Stimulated activated CD4-positive, alpha-beta T cell treated with anti-CD3 and anti-CD28 coated beads, Interleukin-4, amount 100 ng/mL, for 1 hour (primary cell): ENCODE measurements at places on chromosomes 7 and 10.

- DNase-seq, result no peak
These were observed 143.0 kb downstream of the RPS24 start for GRCh38 chr10:78176320-78177317.

- DNase-seq, result no peak
These were observed 9.7 kb upstream of the EDRF1 start for GRCh38 chr10:125709553-125710474.

DNA sequence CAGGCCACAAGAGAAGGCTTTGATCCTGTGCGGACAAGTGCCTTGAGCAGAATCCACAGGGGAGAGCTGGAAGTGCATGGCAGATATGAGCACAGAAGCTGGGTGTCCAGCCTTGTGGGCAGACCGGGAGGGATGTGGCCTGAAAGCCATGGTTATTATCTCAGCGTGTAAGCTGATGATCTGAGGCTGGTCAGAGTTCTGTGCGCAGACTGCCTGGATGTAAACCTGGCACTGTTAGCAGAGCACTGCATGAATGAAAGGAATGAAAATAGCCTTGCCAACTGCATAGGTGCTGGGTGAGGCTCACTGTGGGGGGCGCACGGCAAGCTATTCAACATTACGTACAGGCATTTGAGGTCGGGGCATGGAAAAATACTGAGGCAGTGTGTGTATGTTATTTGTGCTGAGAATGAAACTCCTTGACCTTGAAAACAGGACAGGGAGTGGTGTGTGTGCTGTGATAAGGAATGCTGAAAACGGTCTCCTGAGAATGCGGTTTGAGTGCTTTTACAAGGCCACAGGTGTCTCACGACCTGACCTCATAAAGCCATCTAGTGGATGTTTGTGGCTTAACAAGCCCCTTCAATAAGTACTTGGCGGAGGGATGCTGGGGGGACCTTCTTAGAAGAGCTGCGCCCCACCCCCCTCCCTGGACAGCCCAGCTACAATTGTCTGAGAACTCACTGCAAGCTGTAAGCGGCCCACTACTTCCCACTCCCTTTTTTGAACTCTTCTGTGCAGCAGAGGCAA lies 18.7 kb downstream of the AKR1C1 start:
- no peak for DNase-seq

GRCh38 chr10:271722-272121 lies 136.5 kb downstream of the ZMYND11 start:
- DNase-seq, result no peak

GRCh38 chr10:113169853-113170460 lies 219.9 kb downstream of the TCF7L2 start:
- no peak for DNase-seq

GRCh38 chr7:41872966-41873365 lies 170.1 kb upstream of the INHBA start:
- DNase-seq, result no peak

DNA sequence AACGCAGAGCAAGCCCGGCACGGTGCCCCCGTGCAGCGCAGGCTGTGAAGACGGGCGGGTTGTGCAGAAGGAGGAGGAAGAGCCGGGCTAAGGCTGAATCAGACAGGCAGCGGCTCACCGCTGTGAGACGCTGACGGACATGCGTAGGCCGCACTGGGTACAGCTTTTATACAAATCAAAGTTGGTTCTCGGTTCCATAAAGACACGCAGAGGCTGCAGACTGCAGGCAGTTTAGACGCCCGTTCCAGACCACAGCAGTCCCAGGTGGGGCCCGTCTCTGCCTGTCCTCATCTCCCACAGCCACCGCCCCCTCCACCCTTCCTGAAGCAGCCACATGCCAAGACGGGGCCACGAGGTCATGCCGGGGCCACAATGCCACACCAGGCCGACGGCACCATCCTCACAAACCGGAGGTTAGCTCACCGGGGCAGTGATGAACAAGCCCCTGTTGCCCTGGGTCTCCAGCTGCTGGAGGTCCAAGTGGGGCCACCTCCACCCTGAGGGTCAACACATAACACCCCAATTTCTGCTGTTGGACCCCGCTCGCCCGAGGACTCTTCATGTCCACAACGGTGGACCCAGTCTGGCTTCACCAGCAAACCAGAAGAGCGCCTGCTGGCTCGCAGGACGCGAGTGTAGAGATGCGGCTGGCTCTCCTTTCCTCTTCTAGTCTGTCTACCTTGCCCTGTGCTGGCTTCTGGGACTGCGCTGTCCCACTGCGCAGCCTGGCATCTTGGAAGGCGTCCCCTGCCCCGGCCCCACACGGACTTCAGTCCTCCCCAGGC lies 227.2 kb downstream of the ELFN1 start:
- DNase-seq, result no peak

GRCh38 chr10:12255048-12255447 lies 59.1 kb downstream of the CDC123 start:
- no peak for DNase-seq

DNA sequence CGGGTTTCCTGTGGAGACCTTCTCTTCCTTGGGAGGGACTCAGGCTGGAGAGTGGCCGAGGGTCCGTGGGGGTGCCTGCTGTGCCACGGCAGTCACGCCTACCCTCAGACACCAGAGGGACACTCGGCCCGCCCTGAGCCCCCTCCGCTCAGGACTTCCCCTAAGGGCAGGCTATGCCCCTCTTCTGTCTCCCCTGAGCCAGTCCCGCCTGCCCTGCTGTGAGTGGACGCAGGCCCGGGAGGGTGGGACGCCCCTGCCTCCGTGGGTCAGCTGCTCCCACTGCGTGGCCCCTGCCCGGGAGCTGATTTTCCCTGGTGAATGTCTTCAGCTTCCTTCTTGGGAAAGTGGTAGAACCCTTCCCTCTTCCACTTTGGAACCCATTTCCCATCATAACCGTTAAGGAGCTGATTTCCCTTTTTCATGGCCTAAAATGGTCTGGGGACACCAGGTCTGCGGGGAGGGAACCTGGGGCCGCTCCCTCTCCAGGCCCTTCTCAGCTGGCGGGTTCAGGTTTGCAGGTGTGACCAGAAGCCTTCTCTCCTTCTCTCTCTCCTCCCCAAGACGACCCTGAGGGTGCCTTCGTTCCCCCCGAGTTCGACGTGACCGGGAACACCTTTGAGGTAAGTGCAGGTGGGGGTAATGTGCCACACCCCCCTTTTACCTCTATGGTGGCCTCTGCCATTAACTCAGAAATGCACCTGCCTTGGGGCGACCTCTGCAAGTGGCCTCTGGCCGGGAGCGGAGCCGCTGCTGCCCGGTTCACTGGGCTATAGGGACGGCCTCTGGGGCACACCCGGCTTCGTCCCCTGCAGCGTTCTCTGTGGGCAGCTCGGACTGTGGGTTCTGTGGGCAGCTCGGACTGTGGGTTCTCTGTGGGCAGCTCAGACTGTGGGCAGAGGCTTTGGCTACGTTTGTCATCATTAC lies 7.9 kb downstream of the KNDC1 start:
- DNase-seq, result no peak

DNA sequence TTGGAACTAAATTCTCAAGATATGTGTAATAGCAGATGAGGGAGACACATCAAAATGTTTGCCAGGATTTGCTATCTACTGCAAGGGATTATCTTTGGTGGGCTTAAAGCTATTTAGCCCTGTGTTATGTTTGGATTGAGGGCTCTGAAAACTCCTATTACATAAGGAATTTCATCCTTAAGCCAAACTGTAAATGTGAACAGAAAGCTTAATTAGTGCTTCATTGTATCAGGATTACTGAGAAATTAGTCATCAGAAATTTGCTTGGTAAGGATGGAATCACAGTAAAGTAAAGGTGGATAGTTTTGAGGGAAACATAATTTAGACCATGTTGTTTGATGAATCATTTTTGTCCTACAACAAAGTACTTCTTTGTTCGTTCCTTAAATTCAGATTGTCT lies 8.3 kb downstream of the ANKRD7 start:
- no peak for DNase-seq

DNA sequence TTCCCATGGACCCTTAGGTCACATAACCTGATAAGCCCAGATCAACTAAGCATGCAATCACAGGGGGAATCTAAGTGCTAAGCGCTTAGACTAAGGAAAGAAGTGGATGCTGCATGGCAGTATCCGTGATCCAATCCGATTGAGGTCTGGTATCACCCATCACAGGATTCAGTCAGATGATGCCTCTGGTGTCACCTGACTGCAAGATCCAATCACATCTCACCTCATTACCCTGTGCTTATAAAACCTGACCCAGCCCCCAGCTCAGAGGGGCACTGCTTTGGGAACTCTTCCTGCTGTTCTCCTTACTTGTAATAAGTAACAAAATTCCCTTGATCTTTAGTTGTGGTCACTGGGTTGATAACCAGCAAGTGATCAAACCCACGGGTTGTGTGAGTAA lies 84.7 kb upstream of the TMEM168 start:
- DNase-seq, result no peak

GRCh38 chr7:149525280-149525679 lies 27.7 kb upstream of the ZNF746 start:
- no peak for DNase-seq

DNA sequence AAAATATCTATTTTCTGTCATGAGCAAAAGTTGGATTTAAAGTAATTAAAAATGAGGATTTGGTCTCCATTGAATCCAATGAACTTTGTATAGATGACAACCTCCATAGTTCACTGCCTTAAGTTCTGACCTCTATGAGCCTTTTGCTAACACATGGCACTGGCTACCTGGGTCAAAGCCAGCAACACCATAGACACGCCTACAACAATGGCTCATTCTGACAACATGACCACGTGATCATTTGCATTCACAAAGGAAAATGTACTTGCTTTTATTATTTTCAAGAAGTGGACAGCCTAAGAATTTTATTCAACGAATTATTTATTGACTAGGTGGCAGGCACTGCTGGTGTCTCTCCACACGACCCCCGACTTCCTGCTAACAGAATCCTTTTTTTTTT lies 90.6 kb downstream of the CARD11 start:
- DNase-seq, result no peak

- no peak for DNase-seq
These were observed 114.6 kb upstream of the RET start for GRCh38 chr10:42962110-42962901.

- no peak for DNase-seq
These were observed 50.2 kb upstream of the AKR1E2 start for GRCh38 chr10:4775808-4776207.

DNA sequence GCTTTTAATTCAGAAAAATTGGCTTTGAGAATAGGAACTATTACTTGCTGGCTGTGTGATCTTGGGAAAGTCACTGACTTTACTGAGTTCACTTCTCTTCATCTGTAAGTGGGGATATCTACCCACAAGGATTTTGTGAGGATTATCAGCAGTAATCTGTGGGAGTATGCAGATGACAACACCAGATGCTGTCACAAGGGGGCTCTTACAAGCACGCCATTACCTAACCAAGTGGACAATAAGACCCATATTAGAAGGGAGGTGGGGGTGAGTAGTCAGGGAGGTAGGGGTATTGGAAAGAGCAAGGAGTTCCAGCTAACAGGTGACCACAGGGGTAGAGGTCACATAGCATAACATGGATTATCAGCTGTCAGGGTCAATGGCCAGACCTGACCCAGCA lies 569.4 kb downstream of the SUGCT start:
- DNase-seq, result no peak

- no peak for DNase-seq
These were observed 37.4 kb downstream of the CCDC6 start for GRCh38 chr10:59868696-59869593.

- DNase-seq, result no peak
These were observed 132.4 kb downstream of the RAB11FIP2 start for GRCh38 chr10:117914334-117914733.

DNA sequence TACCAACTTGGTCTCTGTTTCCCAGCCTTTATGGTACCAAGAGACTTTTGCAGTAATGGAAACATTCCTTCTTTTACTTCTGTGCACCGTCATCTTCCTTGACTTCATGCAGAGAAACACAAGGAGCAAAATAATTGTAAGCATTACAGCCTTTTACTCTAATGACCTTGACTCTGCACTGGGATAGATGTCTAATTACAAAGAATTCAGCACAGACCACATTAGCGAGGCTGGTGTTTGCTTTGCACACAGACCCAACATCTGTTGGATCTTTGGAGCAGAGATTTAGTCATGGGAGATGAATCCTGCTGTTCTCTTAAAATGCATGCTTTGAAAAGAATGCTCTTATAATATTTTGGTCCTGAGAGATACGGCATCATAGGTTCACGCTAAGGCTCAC lies 261.6 kb downstream of the TWIST1 start:
- DNase-seq, result no peak

- DNase-seq, result no peak
These were observed 30.8 kb upstream of the KNDC1 start for GRCh38 chr10:133129071-133129858.

GRCh38 chr10:28873540-28873939 lies 196.2 kb downstream of the BAMBI start:
- DNase-seq, result no peak

DNA sequence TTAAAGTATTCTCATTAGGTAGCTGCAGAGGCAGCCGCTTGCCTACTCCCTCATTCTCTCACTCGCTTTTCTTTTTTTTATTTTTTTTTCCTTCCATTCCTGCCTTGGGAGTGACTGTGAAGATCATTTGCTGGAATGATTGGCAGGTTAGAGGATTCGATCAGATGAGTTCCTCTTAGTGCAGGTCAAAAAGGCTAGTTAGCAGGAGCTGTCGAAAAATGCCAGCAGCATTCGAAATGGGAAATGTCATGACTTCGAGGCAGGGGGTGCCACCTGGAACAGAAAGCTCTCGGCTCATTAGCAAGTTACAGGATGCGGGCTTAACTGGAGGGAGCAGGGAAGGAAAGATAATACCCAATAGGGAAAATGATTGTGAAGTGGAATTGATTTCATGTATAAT lies 137.5 kb upstream of the FZD1 start:
- no peak for DNase-seq

GRCh38 chr10:30502266-30503060 lies 68.5 kb downstream of the MAP3K8 start:
- no peak for DNase-seq

- DNase-seq, result no peak
These were observed 100.0 kb downstream of the LSM5 start for GRCh38 chr7:32390210-32390609.

GRCh38 chr10:103066141-103067098 lies 126.7 kb downstream of the NT5C2 start:
- no peak for DNase-seq

DNA sequence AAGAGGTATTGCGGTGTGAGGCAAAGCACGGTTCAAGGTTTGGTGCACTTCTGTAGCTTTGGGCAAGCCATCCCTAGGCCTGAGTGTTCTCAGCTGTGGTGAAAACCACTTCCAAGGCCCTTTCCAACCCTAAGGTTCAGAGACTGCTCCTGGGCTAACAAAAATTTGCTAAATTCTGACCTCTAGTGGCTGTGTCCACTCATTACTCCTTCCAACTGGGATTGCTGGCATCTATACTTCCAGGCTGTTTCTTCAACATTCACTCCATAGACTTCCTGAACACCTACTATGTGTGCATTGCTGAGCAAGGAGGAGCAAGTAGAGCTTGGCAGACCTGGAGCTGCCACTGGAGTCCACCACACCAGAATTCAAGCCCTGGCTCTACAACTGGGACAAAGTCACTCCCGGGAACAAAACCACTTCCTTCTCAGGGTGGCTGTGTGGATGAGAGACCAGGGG lies 29.3 kb upstream of the SH3PXD2A start:
- DNase-seq, result no peak

GRCh38 chr10:121732656-121733445 lies 134.6 kb upstream of the FGFR2 start:
- no peak for DNase-seq
